ENCODE measurements at places on chromosomes 4 and X.

DNA sequence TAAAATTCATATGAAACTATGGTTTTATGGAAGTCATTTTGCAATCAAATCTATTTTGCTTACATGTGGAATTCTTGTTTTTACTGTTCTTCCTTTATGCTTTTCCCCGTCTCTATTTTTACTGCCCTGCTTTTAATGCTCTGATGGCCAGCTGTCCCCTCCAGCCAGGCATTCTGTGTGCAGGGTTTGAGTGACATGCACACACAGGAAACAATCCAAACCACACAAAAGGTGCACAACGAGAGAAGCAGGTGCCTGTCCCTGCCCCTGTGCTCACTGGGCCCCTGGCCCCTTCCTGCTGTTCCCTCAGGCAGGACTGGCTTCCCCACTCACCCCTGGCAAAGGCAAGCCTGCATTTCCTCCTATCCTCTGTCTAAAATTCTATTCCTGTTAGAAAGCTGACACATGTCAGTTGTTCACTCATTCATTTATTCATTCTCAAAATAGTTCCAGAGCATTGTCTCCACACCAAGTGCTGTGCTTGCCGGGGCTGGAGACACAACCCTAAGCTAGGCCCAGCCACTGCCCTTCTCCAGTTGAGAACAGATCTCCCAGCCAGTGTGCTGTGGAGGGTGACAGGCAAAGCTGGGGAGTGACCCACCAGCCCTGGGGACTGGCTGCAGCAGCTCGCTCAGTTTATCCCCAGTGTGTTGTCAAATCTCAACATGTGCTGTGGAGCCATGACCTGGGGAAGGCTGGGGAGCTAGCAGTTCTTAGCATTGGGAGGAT, 346.3 kb downstream of the FBXW7 start:
- DNase-seq, result no peak

- DNase-seq, result no peak
Observed at GRCh38 chrX:153885968-153886903, at the start of gene L1CAM. L1CAM (minus strand) TSS chrX:153886173; CDS start chrX:153875836, 10,337 bp downstream.

DNA sequence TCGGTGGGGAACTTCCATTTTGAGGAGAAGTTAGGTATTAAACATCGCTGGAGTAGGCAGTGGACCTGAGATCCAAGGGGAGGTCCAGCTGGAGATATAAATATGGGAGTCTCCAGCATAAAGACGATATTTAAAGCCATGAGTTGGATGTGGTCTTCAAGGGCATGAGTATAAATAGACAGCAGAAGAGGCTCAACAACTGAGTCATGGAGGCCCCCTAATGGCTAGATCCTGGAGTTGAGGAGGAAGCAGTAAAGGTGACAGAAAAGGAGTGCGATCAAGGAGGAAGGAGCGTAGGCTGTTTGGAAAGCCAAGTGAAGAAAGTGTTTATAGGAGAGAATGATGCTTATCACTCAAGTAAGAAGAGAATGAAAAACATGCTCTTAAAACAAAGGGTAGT, 18.1 kb upstream of the APBB2 start:
- DNase-seq, result no peak

DNA sequence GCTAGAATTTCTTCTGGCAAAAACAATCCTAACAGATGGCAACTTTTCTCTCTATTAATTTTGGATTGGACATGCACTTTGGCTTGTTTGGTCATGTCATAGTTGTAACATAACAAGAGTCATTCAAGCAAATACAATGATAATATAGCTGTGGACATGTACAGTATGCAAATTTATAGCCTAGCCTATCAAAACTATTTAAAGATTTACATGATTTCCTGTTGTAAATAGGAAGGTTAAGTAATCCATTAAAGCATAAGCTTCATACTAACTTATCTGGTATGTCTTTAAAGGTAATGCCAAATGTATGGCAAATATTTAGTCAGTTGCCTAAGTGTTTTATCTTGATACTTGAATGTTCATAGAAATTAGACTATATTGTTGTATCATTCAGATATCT, 45.3 kb downstream of the RPA4 start:
- no peak for DNase-seq

DNA sequence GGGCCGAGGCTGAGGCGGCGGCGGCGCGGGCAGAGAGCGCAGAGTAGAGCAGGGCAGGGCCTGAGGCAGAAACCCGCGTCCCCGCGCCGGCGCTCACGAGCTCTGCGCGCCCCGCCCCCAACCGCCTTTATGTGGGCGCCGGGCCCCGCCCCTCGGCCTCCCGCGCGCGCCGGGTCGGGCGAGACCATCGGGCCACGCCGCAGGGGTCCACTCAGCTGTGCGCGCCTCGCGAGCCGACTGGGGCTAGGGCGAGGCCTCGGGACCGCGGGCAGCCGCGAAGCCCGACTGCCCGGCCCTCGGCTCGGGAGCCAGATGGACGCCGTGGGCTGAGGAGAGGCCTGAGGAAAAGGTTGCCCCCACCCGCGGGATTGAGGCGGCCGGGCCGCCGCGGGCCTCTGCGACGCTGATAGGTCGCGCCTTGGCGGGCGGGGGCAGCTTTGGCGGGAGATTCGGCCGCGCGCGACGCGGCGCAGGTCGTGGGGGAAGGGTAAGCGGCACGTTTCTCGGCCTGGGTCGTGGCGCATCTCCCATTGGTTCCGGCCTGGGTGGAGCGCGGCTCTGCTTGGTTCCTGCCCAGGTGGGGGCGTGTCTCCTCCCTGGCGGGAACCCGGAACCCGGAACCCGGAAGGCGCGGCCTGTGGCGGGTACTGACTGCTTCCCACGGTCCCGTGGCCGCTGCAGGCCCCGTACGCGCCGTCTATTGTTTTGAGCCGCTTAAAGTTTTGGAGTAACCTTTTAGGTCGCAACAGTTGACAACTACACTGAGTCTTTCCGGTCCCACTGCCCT, at the start of gene SLBP:
Gene SLBP (minus strand): TSS at position 104 of the 787 bp plus-strand sequence. CDS start 131 bp downstream, outside the sequence.
- DNase-seq, result peak; percentile 98

GRCh38 chrX:145213504-145213903, 33.8 kb upstream of the SPANXN1 start:
- DNase-seq, result no peak

DNA sequence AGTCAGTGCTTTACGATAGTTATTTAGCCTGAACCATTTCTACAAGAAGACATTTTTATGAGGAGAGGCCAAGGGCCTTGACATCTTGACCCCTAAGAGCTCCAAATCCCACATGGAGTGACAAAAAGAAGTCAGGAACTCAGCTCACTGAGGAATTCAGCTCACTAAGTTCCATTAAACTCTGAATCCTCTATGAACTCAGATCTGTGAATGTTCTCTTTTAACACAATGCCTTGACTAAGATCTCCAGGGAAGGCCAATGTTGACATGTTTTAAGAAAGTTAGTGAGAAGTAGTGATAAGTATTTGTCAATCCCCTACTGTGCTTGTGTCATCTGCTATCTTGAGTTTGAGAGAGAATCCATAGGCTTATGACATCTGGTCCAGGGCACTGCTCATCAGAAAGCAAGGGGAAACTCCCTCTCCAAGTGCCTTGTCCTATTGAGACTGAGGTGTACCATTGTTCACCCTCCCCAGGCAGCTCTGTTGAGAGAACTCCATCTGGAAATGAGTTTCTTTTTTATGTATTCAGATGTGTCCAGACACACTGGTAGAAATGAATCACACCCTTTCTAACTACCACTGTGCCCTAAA, 68.7 kb upstream of the PCDH19 start:
- no peak for DNase-seq

- DNase-seq, result no peak
Observed at GRCh38 chr4:37537484-37537883, 148.7 kb downstream of the RELL1 start.

- no peak for DNase-seq
Observed at GRCh38 chrX:31449081-31449480, 377.2 kb upstream of the FTHL17 start.

DNA sequence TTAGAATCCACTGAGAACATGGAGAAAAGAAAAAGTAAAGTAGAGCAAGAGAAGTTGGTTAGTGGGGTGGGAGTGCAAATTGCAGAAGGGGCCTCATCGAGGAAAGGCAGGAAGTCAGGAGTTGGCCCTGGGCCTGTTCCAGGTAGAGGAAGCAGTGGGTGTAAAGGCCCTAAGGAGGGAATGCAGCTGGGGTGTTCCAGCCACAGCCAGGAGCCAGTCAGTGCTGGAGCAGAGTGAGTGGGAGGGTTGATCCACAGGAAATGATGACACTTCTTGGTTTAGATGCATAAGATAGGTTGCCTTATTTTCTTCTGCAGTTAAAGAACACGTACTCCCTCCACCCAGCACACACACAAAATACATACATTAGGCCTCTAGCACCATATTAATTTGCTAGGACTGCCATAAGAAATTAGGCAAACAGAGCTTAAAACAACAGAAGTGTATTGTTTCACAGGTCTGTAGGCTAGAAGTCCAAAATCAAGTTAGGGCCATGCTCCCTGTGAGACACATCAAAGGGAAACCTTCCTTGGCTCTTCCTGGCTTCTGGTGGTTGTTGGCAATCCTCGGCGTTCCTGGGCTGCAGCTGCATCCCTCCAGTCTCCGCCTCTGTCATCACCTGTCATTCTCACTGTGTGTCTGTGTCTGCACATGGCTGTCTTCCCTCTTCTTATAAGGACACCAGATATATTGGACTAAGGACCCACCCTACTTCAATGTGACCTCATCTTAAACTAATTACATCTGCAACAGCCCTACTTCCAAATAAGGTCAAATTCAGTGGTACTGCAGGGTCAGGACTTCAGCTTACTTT, 205.9 kb downstream of the AASDH start:
- DNase-seq, result no peak

- DNase-seq, result no peak
Observed at GRCh38 chr4:154472858-154473257, 18.7 kb downstream of the DCHS2 start.

DNA sequence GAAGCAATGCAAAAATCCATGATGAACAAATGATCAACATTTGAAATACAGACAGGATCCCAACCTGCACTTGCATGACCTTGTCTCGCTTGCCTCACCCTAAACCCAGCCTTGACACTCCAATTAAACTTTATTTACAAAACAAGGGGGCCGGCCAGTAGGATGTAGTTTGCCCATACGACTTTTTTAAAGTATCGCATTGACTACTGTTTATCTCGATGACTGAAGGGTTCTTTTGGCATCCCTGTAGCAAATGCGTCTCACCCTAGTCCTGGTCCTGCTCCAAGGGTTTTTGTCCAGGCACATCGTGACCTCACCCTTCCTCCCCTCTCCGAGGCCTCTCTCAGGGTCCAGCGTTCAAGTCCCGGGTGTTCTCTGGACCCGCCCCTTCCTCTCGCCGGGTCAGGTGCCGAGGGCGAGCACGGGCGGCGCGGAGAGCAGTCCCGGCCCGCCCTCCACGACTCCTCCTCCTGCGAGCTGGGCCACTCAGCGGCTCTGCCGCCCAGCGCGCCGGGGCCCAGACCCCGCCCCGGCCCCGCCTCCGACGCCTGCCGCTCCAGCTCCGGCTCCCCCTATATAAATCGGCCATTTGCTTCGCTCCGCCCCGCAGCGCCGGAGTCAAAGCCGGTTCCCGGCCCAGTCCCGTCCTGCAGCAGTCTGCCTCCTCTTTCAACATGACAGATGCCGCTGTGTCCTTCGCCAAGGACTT, at the start of gene SLC25A5:
Gene SLC25A5 (plus strand): TSS at position 603 of the 709 bp plus-strand sequence. CDS start 72 bp downstream, at position 675.
- DNase-seq, result peak; percentile 84

GRCh38 chr4:90542216-90542615, 415.0 kb downstream of the CCSER1 start:
- DNase-seq, result no peak

- no peak for DNase-seq
Observed at GRCh38 chr4:121226362-121226761, 62.2 kb upstream of the TNIP3 start.

DNA sequence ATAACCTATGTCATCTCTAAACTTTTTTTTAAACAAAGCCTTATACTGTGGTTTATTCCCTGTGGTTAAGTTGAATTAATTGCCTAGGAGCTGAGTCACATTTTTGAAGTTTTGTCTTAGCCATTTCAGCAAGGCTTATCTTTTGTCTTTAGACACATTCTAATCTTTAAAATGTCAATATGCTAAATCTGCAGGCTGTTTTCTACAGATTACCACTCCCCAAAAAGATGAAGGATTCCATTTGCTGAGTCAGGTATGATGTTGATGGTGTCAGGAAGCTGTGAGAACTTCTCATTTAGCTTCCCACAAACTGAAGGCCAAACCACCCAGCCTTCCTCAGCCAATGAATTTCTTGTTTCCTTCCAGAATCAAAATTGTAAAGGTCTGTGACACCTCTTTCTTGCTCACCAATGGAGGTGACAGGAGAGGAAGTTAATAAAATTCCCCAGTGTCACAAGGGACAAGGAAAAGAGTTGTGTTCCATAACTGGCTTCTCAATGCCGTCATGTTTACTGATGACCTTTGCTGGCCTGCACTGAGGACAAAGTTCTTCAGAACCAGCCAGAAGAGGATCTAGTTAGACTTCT, 3.7 kb upstream of the CXCL6 start:
- no peak for DNase-seq

- DNase-seq, result no peak
Observed at GRCh38 chr4:147927377-147928137, 195.7 kb downstream of the ARHGAP10 start.

GRCh38 chrX:79444694-79445210, 77.6 kb upstream of the ITM2A start:
- no peak for DNase-seq

GRCh38 chr4:19349416-19349815, 902.3 kb upstream of the SLIT2 start:
- DNase-seq, result no peak

DNA sequence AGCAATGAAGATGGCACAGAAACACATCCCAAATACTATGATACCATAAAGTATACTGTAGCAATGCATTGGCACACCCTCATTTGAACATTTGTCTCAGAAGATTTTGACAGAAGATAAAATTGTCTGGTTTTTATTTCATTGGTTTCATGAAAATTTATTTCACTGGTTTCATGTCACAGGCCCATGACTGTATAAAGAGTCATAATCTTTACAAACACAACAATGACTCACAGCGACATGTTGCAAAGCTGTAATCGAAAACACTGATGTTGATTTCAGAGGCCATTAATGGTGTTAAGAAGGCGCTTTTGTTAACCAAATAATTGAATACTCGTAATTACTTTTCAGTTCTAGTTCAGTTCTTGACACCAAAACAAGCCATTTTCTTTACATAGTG, 8.1 kb upstream of the DTHD1 start:
- DNase-seq, result no peak

GRCh38 chr4:65234061-65234460, 436.2 kb downstream of the EPHA5 start:
- no peak for DNase-seq

- no peak for DNase-seq
Observed at GRCh38 chrX:10286195-10286594, 129.4 kb downstream of the CLCN4 start.

DNA sequence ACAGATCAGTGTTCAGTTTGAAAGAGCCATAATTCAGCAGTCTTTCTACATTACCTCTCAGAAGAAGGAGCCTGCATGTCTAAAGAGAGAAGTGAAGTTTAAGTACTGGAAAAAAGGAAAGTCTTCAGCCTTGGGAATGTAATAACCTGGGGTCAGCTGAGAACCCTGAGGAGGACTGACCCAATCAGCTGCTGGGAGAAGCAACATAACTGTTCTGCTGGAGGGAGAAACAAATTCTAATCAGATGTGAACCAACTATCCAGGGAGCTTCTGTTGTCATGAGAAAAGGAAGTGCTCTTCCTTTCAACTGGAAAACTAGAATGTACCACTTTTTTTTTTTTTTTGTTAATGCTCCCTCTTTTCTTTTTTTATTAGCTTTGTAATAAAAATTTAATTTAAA, 64.5 kb upstream of the PDE5A start:
- DNase-seq, result no peak

All from immature natural killer cell (primary cell).